ENCODE measurements at places on chromosomes 1 and 21. TPM values are rescaled to one million over a fixed set of nuclear protein-coding genes. Genes with fewer than 3 reads are reported as not detected.

The ATAD3B gene
- 14.2 TPM for total RNA-seq

The KCND3 gene
- 0.26 TPM for total RNA-seq

The OR2T29 gene
- total RNA-seq = not detected

The SORT1 gene
- 21.3 TPM for total RNA-seq

The ADAMTSL4 gene
- total RNA-seq = 6.3 TPM
